ENCODE measurements at places on chromosomes 5 and 9.

DNA sequence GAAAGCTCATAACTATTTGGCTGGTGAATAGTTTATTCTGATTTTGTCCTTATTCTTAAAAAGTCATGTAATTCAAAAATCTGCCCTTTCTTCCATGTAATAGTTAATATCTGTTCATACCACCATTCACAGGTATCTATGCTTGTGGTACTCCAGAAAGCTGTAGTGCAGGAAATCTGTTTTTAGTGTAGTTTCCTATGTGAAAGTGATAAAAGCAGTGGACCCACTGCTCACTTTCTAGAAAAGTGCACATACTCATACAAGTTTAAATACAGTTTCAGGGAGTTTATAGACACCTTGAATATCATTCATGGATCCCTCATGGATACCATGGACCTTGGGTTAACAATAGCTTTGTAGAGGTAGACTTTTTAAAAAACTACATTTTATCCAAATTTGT, 20.2 kb downstream of the PBX3 start:
- peak; percentile 4 for DNase-seq

DNA sequence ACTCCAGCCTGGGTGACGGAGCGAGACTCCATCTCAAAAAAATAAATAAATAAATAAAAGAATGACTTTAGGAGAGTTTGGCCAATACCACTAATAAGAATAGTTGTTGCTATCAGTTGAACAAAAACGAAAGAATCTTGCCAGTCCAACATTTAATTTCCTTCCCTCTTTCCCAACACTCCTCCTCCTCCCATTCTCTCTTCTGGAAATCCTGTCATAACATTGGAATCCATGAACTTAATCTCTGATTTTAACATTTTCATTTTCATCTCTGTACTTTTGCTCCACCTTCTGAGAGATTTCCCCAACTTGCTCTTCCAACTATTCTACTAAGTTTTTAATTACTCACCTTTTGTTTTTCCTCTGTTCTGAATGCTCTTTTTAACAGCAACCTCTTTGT, 42.8 kb upstream of the CDK20 start:
- DNase-seq: no peak

GRCh38 chr5:128925973-128926372, 39.3 kb upstream of the SLC27A6 start:
- no peak for DNase-seq

DNA sequence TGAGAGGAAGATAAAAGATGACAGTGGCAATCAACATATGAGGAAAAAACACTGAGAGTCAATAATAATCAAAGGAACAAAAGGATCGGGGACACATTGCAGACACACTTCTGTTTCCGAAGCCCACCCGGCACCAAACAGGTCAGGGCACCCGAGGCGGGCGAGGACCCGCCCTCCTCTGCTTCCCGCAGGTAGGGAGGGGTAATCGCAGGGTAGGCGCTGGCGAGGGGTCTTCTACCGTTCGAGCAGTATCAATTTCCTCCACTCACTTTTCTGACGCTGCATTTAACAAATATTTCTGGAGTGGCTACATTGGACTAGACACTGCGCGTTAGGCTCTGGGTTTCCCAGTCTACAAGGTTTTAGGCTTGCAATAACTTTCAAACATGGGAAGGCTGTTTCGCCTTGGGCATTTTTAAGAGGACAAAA, 1.3 kb downstream of the TXN start:
- no peak for DNase-seq

- no peak for DNase-seq
These were observed at the start of gene HSPB3 for GRCh38 chr5:54455413-54456157. Gene HSPB3, plus strand, starts transcription at chr5:54455699. Its CDS starts 91 bp downstream, at chr5:54455790.

DNA sequence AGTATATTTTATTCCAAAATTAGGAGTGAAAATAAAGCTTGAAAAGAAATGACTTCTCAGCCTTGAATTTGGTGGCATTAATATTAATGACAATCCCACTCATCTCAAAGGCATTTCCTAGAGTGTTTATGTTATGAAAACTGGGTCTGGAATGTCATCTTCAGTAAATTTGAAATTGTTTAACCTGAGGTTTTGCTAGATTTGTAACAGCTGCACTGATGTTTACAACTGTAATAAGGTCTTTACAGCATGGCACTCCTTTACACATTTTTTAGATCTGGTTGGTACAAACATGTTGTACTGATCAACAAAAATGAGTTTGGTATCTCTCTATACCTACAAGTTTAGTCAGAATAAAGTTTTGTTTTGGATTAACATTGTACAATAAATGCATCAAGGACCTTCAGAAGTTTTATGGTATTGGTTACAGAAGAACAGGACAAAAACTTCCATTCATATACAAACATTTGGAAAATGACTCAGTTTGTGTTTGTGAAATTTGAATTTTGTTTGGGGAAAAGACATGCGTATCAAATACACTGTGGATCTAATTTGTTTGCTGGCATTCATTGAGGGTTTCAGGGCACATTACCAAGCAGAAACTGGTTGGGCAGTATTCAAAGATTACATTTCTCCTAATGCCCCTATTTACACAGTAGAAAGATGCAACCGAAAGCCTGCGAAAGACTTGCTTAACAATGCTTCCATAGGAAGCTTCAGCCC, 11.6 kb downstream of the FANCC start:
- no peak for DNase-seq

GRCh38 chr5:124733329-124733650, 13.1 kb downstream of the ZNF608 start:
- DNase-seq: no peak

GRCh38 chr9:83132768-83133167, 69.8 kb upstream of the RASEF start:
- DNase-seq: no peak

GRCh38 chr9:92064711-92065110, 50.5 kb downstream of the SPTLC1 start:
- DNase-seq: no peak

GRCh38 chr9:16278326-16278999, 592.0 kb downstream of the BNC2 start:
- no peak for DNase-seq

GRCh38 chr5:120152472-120152871, 311.6 kb upstream of the PRR16 start:
- no peak for DNase-seq

- DNase-seq: no peak
These were observed 9.4 kb downstream of the FLT4 start for GRCh38 chr5:180639741-180640610.

GRCh38 chr5:83353231-83353630, 118.3 kb upstream of the VCAN start:
- DNase-seq: no peak

GRCh38 chr9:85645909-85646627, 95.7 kb downstream of the AGTPBP1 start:
- no peak for DNase-seq

- DNase-seq: no peak
These were observed 219.0 kb downstream of the AOPEP start for GRCh38 chr9:94945197-94946144.

- DNase-seq: no peak
These were observed 123.7 kb downstream of the WNK2 start for GRCh38 chr9:93307468-93308157.

- no peak for DNase-seq
These were observed 116.1 kb downstream of the PDZD2 start for GRCh38 chr5:31754741-31755675.

GRCh38 chr5:138953387-138954256, 78.5 kb upstream of the LRRTM2 start:
- no peak for DNase-seq

DNA sequence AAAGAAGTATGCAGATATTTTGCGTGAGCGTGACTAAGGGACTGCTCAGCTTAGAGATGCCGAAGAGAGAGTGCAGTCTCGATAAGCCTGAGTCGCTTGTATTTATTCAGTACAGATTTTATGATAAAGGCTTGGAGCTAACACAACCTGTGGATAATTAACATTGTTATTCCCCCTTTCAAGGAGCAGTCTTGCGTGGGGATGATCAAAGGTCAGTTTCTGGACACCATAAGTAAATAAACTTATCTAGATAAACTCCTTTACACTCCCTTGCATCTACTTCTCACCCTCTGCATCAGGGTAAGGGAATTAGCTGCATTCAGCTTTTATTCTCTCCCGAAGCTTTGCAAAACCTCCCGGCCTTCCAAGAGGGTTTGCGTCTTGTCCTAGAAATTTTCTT, 357.8 kb upstream of the ST8SIA4 start:
- no peak for DNase-seq

- no peak for DNase-seq
These were observed 23.1 kb downstream of the CRB2 start for GRCh38 chr9:123378956-123379660.

- no peak for DNase-seq
These were observed 134.4 kb downstream of the TMEM38B start for GRCh38 chr9:105828596-105829213.

GRCh38 chr9:95181226-95181818, 136.2 kb downstream of the FANCC start:
- DNase-seq: no peak

DNA sequence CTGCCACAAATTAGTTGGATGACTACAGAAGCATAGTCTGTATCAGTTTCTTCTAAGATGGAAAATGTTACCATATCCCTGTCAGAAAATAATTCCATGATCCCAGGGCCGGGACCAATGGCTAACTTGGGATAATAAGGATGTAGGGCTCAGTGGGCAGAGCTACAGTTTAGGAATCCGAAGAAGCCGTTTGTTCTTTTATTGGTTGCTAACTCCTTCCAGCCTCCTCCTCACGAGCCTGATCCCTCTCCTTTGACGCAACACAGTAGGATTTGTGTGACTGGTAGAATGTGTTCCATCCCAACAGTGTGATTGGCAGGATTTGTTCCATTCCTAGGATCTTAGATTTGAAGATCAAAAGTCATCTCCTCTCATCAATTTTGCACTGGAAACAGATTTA, 496.9 kb downstream of the AGTPBP1 start:
- no peak for DNase-seq

DNA sequence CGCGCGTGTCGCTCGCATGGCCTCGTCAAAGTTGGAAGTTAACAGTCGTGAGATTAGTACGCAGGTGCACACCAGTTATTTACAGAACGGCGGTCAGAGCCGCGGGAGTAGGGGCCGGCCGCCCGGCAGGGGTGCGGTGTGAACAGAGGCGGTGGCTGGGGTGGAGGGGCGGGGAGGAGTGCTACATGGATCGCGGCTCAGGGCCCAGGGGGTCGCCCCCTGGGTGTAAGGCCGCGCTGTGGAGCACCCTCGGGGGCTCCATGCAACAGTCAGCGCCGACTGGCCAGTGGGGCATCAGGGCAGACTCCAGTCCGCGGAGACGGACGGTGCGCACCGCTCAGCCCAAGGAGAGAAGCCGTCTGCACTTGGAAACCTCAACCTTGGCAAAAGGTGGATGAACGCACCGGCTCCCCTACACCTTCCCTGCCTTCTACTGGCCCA, 60.3 kb downstream of the ZNF354C start:
- no peak for DNase-seq

- DNase-seq: no peak
These were observed 71.5 kb downstream of the GADD45G start for GRCh38 chr9:89676281-89676680.

- no peak for DNase-seq
These were observed 34.2 kb downstream of the DMGDH start for GRCh38 chr5:79035237-79035636.

GRCh38 chr5:57066924-57067596, 106.8 kb upstream of the GPBP1 start:
- DNase-seq: no peak

DNA sequence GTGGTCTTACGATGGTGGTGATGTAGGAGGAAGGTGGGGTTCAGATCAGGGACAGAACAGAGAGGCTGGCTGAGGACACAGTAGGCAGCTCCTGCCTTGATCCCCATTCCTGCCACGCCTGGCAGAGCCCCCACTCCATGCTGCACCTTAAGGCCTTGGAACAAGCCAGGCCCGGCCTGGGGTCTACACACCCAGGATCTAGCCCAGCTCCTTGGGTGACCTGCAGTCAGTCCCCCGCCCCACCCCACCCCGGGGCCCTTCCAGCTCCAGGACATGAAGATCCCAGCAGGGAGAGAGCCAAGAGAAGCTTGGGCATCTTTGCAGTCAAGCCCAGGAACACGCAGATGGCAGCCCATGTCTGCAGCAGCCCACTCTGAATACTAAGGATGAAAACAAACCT, 34.7 kb downstream of the WHRN start:
- no peak for DNase-seq

DNA sequence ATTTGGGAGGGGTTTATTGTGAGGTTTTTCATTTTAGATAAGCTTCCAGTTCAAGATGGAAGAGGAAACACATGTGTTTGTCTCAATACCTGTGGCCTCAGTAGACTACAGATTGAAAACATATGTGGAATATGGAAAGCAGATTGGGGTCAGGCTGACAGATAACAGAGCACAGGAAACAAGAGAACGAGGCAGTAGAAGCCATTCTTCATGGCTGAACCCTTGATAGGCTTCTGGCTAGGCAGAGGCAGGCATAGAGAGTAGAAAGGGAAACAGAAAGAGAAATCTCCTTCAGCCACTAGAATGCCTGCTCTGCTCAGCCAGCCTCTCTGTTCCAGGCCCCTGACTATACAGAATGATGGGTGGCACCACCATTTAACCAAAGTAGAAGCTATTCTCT, 152.5 kb downstream of the MUSK start:
- DNase-seq: no peak

DNA sequence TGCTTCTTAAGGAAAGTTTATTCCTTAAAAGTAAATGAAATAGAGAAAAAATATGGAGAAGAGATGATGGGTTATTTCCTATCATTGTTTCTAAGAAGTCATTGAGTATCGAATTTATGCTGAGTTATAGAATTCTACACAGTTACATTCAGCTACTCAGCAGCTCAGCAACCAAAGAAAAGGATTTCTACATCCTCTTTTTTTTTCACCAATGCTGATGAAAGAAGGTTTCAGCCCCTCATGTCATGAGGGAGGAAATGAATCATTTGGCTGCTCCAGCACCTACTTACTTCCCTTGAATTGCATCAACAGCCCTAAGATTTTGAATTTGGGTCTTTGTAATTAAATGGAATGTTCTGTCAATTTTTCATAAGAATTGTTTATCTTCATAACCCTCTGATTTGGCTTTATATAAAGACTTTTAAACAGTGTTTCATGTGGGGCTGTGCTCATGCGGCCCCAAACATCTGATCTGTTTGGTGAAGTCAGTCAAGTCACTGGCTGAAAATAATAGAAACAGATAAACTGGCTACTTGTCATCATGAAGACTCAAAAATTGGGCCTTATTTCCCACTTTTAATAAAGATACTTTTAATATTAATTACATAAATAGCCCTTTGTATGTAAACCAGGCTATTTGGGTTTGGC, 18.5 kb upstream of the SNX2 start:
- DNase-seq: peak; percentile 71

DNA sequence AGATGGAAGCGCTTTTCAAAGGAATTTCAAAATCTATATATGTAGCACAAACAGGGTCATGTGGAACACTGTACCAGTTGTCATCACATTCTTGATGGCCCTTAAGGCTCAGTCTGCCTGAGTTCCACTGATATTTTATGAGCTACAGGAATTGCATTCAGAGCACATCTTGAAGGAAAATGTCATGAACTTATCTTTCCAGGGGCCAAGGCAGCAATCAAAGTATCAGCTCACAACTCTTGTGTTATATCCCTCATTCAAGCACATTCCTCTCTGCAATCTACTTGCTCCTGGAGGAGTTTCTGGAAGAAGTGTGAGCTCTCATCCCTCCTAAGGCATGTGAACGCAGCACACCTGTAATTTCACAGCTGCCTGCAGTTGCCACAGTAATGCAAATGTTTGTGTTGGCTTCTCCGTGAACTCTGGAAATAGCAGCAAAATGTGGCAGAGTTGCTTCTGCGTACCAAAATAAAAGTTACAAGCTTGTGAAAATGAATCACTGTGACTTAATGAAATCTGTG, 89.7 kb upstream of the EQTN start:
- no peak for DNase-seq
